ENCODE measurements at places on chromosomes 16 and 17. TPM values are rescaled to one million over a fixed set of nuclear protein-coding genes. Genes with fewer than 3 reads are reported as not detected.

- H3K27me3 ChIP-seq: no peaks in the 10 kb centered on the region
- peak overlapping the region; percentile 83 for H3K4me3 ChIP-seq
- DNase-seq: no peak
- H3K36me3 ChIP-seq: peaks cover 10% of the 10 kb centered on the region
- H3K4me1 ChIP-seq: peaks cover 52% of the 10 kb centered on the region
Observed at GRCh38 chr17:67244431-67245072, 444 bp downstream of the HELZ start.

DNA sequence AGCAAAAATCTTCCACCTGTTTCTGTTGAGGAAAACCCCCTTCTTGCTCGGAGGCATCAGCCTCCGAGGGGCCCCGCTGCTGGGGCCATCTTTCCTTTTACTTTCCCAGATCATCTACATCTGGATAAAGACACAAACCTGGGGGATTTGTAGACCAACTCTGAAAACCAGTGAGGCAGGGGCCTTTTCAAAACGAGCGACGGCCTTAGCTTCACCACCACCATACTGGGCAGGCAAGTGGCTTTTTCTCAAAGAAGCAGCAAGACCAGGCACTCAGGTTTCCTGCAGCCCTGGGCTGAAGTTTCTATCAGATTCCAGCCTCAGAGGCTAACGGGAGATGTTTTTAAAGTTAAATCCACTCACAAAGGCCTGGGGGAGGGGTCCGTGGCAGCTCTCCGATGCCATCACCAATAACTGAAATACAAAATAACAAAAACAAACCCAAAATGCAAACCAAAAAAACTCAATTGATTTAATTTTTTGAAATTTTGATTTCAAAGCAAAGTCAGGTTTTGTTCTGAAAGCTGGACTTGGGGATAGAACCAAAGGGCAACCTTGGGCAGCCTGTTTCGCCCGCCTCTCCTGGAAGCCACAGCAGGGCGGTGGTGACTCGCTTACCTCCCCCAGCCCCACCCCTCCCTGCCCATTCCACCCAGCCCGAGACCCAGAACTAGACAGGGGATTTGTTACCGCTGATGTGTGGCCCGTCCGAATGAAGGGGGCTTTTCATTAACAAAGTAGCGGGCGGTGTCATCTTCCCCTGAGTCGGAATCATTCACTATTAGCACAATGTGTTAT lies 55.8 kb downstream of the SALL1 start:
- no peaks in the 10 kb centered on the region for H3K4me1 ChIP-seq
- H3K36me3 ChIP-seq: no peaks in the 10 kb centered on the region
- H3K27me3 ChIP-seq: no peaks in the 10 kb centered on the region
- DNase-seq: no peak

DNA sequence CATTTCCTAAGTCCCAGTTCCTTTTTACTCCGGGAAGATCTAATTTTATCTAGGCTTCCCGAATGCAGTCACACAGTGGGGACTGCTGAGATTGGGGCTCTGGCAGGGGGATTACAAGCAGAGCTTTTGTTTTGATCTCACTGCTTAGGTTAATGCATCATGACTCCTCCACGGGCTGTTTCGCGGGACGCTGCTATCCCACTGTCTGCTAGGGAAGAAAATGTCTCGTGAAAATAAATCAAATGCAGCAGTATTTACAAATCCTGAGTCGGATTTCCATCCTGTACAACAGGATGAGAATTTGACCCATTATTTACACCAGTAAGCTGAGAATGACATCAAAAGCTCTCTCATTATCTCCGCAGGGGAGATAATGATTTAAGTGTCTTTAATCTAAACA lies 83.8 kb downstream of the CDH11 start:
- no peak overlapping the region for H3K27ac ChIP-seq
- no peaks in the 10 kb centered on the region for H3K36me3 ChIP-seq
- no peaks in the 10 kb centered on the region for H3K4me1 ChIP-seq
- no peak for DNase-seq

GRCh38 chr16:51607201-51607651 lies 456.2 kb upstream of the SALL1 start:
- no peak for DNase-seq
- H3K27me3 ChIP-seq: no peaks in the 10 kb centered on the region
- no peak overlapping the region for H3K27ac ChIP-seq
- no peaks in the 10 kb centered on the region for H3K36me3 ChIP-seq

DNA sequence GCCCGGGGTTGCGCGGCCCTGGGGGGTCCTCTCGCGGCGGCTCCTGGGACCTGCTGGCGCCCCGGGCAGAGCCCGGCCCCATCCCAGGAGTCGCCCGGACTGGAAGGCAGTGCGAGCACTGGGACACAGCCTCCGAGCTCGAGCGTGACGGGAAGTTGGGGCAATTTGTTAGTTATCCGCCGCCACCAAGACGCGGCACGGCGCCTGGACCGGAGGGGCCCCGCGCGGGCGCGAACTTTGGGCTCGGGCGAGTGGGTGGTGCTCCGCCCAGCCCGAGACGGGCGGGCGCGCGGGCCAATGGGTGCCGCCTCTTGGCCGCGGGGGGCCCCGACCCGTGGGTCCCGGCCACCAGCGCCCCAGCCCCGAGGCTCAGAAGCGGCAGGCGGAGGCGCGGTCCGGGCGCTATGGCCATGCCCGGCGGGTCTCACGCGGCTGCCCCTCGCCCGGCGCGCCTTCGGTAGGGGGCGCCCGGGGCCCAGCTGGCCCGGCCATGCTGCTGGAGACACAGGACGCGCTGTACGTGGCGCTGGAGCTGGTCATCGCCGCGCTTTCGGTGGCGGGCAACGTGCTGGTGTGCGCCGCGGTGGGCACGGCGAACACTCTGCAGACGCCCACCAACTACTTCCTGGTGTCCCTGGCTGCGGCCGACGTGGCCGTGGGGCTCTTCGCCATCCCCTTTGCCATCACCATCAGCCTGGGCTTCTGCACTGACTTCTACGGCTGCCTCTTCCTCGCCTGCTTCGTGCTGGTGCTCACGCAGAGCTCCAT lies at the start of gene ADORA2B:
Gene ADORA2B, plus strand, starts transcription at position 372 of the 768 bp plus-strand sequence. Its CDS starts 119 bp downstream, at position 491.
- H3K27me3 ChIP-seq: no peaks in the 10 kb centered on the region
- no peaks in the 10 kb centered on the region for H3K36me3 ChIP-seq
- no peaks in the 10 kb centered on the region for H3K4me1 ChIP-seq
- DNase-seq: peak; percentile 21

The ABCA8 gene
- not detected for total RNA-seq

The DPEP2 gene
- 159 TPM for total RNA-seq

DNA sequence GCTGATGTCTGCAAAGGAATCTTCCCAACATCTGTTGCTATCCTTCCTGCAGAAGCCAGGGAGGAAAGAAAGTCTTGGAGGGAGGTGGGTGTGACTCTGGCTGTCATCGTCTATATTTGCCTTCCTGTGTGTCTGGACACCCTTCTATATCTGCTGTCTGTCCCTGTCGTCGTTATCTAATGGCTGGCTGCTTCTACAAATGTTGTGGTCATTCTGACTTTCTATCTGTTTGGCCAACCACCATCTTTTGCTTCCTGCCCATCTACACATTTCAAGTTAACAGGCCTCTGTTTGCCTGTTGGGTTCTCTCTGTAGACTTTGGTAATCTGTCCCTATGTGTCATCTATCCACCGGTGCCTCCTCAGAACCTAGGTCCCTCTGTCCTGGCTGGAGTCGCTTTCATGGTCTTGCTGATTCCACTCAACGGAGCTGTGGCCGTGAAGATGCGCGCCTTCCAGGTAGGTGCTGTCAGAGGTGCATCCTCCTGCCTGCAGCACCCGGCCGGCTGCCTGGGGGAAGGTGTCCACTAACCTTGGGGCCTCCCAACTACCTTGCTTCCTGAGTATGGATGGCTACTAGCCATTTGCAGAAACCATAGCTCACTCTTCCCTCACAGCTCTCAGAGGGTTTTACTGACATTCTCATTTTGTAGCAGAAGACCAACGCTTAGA lies 30.2 kb downstream of the ABCC3 start:
- DNase-seq: no peak
- H3K4me1 ChIP-seq: no peaks in the 10 kb centered on the region
- H3K27me3 ChIP-seq: no peaks in the 10 kb centered on the region
- H3K27ac ChIP-seq: no peak overlapping the region

DNA sequence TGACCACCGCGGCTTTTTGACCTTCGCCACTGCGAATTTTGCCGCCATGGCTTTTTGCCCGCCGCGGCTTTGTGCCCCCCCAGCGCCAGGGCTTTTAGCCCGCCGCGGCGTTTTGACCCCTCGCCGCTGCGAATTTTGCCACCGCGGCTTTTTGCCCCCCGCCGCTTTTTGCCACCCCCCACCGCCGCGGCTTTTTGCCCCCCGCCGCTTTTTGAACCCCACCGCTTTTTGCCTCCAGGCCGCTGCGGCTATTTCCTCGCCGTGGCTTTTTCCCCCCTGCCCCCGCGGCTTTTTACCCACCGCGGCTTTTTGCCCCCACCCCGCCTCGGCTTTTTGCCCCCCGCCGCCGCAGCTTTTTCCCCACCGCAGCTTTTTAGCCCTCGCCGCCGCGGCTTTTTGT lies 134.8 kb upstream of the TP53TG3C start:
- H3K27me3 ChIP-seq: no peaks in the 10 kb centered on the region
- H3K4me3 ChIP-seq: no peak overlapping the region
- no peaks in the 10 kb centered on the region for H3K36me3 ChIP-seq
- no peaks in the 10 kb centered on the region for H3K4me1 ChIP-seq
- no peak overlapping the region for H3K27ac ChIP-seq
- DNase-seq: no peak

The HAP1 gene
- total RNA-seq: 0.08 TPM

GRCh38 chr17:73249700-73250099 lies 12.0 kb downstream of the CPSF4L start:
- no peaks in the 10 kb centered on the region for H3K4me1 ChIP-seq
- no peaks in the 10 kb centered on the region for H3K27me3 ChIP-seq
- H3K36me3 ChIP-seq: no peaks in the 10 kb centered on the region
- no peak overlapping the region for H3K4me3 ChIP-seq
- no peak for DNase-seq

- H3K4me3 ChIP-seq: no peak overlapping the region
- H3K4me1 ChIP-seq: no peaks in the 10 kb centered on the region
- no peaks in the 10 kb centered on the region for H3K36me3 ChIP-seq
Observed at GRCh38 chr17:11241611-11242226, 706 bp downstream of the SHISA6 start.

The IRF8 gene
- 3.5 TPM for total RNA-seq

DNA sequence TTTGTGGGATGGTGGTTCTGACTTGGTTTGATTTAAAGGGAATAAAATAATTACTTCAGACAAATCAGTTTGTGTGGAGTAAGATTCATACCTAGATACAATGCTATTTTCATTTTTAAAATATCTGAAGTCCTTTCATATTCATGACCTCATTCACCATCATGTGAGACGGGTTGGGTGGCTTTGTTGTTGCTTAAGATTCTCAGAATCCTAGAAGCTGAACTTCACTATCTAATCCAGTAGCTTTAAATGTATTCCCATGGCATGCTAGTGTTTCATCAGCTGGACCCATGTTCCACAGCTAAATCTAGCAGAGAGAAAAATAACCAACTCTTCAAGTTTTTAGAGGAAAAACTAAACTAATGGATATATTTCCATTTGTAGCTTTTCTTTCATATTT lies 2.7 kb upstream of the AMFR start:
- no peak for DNase-seq
- no peaks in the 10 kb centered on the region for H3K27me3 ChIP-seq
- H3K36me3 ChIP-seq: peaks cover 10% of the 10 kb centered on the region
- no peak overlapping the region for H3K4me3 ChIP-seq
- H3K4me1 ChIP-seq: peaks cover 8% of the 10 kb centered on the region

The GP2 gene
- total RNA-seq: not detected

GRCh38 chr16:65111306-65111705 lies 10.6 kb downstream of the CDH11 start:
- no peak overlapping the region for H3K27ac ChIP-seq
- H3K4me1 ChIP-seq: no peaks in the 10 kb centered on the region
- no peaks in the 10 kb centered on the region for H3K36me3 ChIP-seq
- DNase-seq: no peak
- H3K4me3 ChIP-seq: no peak overlapping the region

- H3K4me3 ChIP-seq: no peak overlapping the region
- H3K27ac ChIP-seq: no peak overlapping the region
- DNase-seq: no peak
- no peaks in the 10 kb centered on the region for H3K27me3 ChIP-seq
Observed at GRCh38 chr16:10558746-10559641, 21.4 kb downstream of the EMP2 start.

DNA sequence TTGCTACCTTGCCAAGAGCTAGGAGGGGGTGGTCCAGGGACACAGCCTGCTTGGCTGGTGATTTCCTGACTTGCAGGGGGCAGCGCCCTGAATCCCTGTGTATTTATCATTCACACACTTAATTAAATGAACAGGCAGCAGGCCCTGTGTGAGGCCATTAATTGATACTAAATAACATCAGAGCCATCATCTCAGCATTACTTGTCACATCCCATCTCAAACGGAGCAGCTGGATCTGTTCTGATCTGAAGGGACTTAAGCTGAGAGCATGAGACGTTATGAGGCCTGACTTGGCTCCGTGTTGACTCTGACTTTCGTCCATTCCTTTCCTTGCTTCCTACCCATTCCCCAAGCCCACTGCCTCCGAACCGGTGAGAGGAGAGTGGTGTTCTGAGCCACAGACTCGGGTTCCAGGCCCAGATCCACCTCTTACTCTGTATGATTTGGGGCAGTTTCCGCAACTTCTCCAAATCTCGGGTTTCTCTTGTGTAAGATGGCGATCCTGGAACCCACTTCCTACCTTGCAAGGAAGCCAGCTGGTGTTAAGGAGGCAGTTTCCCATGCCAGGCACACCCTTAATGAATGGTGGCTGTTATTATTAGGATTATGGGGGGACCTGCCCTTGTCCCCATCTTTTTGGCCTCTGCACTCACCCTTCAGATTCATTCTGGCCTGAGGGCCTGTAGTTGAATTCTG lies 33.8 kb downstream of the CACNA1G start:
- no peaks in the 10 kb centered on the region for H3K27me3 ChIP-seq
- H3K36me3 ChIP-seq: no peaks in the 10 kb centered on the region
- no peaks in the 10 kb centered on the region for H3K4me1 ChIP-seq
- no peak overlapping the region for H3K27ac ChIP-seq
- DNase-seq: no peak

GRCh38 chr16:67406111-67406971 lies 9.9 kb downstream of the ZDHHC1 start:
- H3K4me1 ChIP-seq: no peaks in the 10 kb centered on the region
- no peak overlapping the region for H3K27ac ChIP-seq
- no peaks in the 10 kb centered on the region for H3K36me3 ChIP-seq

The ALDOA gene
- 460 TPM for total RNA-seq

Data from naive thymus-derived CD4-positive, alpha-beta T cell (primary cell).